ENCODE measurements at places on chromosomes 16 and 17.

- DNase-seq, result peak; percentile 29
Measured at GRCh38 chr17:28402224-28402630, 3.8 kb downstream of the SLC46A1 start.

GRCh38 chr16:85334718-85335583 is 222.7 kb upstream of the CIBAR2 start:
- peak; percentile 66 for DNase-seq

GRCh38 chr16:82242201-82242600 is 72.2 kb upstream of the MPHOSPH6 start:
- no peak for DNase-seq

DNA sequence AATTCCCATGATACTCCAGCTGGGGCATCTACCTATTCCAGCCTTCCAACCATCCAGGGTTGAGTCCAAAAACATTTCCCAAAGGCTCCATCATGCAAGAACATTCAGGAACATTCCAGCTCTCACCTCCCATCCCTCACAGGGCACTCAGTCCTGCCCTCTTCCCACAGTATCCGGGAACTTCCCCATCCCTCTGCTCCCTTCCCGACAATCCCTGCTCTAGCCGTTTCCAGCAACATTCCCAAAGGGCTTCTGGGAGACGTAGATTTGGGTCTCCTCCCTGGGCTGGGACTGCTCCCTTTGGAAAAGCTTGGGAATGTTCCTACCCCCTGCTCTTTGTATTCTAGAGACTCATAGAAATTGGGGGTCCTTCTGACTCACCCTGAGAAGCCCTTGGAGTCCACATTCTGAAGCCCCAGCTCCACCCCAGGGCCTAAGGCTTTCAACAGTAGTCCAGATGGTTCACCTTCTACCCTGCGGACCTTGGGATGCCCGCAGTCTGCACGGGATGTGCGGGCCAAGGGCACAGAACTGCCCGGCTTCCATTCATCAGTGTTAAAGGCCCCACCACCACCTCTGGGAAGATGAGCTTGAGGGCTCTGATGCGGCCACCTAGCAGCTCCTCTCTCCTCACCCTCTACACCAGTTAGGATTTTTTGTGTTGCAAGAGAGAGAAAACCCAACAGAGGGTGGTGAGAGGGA is 25.4 kb downstream of the NGFR start:
- DNase-seq, result peak; percentile 2

- DNase-seq, result no peak
Measured at GRCh38 chr16:16113076-16113475, 110.2 kb downstream of the ABCC6 start.

GRCh38 chr17:522919-523318 is 170.3 kb upstream of the RPH3AL start:
- DNase-seq, result no peak

GRCh38 chr17:79684132-79684985 is 46.4 kb upstream of the ENPP7 start:
- no peak for DNase-seq
